Stimulated activated CD4-positive, alpha-beta T cell treated with anti-CD3 and anti-CD28 coated beads, Interleukin-2, amount 100 ng/mL, for 48 hours (primary cell): ENCODE measurements at places on chromosomes 5 and 9.

DNA sequence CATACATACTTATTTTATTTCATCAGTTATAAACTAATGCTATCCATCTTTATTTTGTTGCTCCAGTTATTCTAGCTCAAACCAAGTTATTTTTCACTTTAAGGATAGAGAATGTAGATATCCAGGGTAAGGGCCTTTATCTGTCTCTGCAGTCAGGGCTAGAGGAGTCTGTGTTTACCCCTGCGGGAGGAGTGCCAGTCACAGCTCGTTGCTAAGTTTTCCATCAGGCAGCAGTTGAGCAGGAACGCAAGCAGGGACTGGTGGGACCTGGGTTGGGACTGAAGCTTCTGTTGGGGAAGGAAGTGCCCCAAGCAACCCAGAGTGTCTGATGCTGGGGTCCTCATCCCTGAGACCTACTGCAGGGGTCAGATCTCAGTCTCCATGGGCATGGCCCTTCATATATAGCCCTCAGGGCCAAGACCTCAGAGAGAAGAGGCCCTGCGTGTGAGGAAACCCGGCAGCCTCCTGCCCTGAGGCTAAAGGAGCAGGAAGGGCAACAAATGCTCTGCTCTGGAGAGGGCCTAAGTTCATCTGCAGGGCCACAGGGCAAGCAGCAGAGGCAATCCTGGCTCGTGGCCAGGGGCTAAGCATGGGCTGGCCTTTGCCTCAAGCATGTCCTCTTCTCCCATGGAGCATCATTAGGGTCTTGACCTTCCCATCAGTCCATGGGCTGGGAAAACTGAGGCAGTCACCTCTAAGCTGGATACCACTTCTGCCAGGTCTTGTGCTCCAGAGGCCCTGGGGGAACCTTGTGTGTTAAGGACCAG, 6.6 kb downstream of the SLC22A4 start:
- DNase-seq: no peak

GRCh38 chr5:93572101-93572607, 8.9 kb downstream of the NR2F1-AS1 start:
- no peak for DNase-seq

DNA sequence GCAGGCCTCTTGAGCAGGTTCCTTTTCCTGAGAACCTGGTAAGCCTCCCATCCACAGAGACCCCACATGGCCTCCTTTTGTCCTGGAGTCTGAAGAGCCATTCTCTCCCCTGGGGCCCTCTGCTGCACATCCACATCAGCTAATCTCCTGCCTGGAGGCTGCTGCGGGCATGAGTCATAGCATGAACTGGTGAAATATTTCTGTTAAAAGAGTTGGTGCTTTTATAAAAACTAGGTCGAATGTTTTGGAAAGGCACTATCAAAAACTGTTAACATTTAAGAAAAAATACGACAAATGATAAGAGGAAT, 399.4 kb downstream of the CTNND2 start:
- DNase-seq: no peak

DNA sequence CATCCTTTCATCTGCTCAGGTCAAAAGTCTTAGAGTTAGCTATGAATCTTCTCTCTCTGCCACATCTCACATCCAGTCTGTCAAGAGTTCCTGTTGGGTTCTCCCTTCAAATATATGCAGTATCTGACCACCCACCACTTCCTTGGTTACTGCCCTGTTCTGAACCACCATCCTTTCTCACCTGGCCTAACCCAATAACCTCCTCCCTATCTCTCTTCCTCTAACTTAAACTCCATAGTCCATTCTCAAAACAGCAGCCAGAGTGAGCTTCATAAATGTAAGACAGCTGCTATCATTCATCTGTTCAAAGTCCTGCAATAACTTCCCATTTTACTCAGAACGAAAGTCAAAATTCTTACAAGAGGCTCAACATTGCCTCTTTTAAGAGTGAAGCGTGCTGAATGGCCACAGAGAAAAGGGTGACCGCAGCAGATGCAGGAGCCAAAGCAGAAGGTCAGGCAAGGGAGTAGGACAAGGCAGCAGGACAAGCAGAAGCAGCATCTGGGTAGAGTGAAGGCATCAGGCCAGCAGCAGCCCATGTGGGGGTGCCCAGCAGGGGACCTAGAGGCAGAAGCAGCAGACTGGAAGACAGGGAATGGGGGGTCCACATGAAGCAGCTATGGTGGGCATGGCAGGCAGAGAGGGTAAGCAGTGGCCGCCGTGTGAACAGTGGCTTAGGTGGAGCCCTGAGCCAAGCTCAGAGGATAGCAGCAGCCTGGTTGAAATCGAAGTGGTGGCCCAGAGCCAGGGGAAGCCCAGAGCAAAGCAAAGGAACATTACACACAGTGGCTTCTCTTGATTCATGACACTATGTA, 39.3 kb upstream of the CDC42SE2 start:
- DNase-seq: no peak

- no peak for DNase-seq
Measured at GRCh38 chr5:133284306-133284705, 232.5 kb downstream of the HSPA4 start.

DNA sequence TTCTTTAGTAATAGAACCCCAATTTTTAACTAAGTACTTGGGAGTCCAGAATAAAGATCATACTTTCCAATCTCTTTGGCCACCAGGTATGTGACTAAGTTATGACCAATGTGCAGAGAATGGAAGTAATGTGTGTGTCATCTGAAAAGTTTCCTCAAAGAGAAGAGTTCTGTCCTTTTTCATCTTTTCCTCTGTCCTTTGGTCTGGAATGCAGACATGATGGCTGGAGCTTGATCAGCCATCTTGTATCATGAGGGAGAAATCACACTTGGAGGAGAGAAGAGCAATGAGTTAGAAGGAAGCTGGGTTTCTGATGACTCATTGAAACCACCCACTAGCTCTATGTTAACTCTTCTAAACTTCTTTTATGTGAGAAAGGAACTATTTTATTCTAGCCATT, 5.5 kb upstream of the CPEB4 start:
- DNase-seq: no peak

GRCh38 chr5:154475591-154476353, 2.3 kb downstream of the HAND1 start:
- no peak for DNase-seq

- no peak for DNase-seq
Measured at GRCh38 chr5:62708481-62709325, 130.1 kb downstream of the LRRC70 start.

DNA sequence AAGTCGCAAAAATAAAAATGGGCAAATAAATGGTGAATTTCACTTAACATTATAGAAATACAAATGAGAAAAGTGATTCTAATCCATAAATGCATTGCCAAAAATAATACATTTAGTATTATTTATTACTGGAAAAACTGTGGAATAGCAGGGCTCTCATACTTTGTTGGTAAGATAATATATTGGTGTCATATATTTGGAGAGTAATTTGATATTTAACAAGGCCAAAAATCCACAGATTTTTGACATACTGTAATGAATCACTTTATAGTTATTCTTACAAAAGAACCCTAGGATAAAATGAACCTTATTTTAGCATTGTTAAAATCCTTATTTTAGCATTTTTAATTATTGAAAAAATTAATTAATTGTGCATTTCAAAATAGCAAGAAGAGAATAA, 397.2 kb upstream of the DAB2 start:
- DNase-seq: no peak

DNA sequence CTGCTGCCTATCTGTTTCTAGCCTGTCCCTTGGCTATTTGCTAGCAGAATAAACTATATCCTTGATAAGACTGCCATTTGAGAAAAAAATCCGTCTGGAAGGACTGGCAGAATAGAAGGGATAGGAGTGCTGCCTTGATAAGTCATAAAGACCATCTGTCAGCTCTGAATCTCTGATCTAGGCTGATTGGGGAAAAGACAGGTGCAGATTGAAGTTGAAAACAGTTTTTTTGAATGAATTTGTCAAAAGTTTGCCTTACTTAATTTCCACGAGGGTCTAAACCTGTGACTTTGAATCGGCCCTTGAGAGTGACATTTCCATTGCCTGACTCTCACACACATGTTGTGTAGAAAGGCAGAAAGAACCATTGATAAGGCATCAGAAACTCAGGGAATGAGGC, 218.6 kb downstream of the MAN2A1 start:
- DNase-seq: no peak
